SJSA1 (cell line): ENCODE measurements at places on chromosomes 12 and 14.

- DNase-seq: no peak
These were observed 1035.9 kb downstream of the TRHDE start for GRCh38 chr12:73308079-73308478.

DNA sequence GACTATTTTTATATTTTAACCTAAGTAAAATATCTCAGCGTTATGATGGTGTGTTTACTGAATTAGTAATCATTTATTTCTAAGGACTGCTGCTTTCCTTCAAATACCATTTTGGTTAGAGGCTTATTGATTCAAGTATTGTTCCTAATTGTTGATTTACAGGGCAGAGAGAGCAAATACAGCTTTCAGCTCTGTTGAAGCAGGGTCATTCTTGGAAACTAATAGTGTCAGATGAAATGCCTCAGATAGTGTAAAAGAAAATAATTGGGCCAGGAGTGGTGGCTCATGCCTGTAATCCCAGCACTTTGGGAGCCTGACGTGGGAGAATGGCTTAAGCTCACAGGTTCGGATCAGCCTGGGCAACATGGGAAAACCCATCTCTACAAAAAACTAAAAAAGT lies 249.3 kb downstream of the FUT8 start:
- DNase-seq: no peak

DNA sequence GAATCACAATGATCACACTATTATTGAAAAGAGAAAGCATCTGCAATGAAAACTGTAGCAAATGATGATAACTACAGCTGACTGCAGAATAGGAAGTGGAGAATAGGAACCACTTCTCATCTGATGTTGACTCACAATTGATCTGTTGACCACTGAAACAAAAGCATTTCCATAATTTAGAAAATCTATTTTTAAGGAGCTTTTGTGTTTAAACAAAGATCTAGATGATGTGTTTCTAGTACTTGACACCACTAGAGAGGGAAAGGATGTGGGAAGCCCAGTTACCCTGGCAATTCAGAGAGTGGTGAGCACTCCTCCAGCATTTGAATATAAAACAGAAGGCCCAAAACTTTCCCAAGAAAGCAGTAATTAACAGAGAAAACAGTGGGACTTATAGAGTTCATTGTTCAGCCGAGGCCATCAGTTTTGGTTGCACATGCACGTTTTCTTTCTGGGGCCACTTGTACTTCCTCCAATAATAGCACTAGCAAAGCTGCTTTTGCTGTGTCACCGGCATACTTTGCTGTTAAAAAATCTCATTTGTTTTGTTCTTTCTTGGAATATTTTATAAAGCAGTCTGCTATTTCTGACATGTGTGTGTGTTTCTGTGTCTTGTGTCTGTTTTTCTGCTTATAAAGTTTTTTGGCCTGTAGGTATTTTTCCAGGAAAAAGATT lies 76.1 kb upstream of the HECTD1 start:
- DNase-seq: no peak

DNA sequence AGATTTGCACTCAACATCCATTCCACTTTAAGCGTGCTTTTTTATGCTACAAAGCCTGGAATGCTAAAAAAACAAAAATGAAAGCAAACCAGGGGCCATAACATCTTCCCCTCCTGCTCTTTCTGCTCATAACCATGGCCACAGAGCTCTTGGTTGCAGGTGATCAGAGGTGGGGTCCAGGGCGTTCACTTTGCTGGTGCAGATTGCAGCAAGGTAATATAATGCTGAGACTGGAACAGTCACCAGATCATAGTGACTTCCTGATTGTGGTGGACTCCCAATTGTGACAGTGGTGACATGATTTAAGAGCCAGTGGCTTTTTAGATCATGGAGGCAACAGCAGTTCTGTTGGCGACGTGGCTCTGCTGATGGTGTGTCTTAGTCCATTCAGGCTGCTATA lies 115.0 kb upstream of the CPM start:
- no peak for DNase-seq

- no peak for DNase-seq
These were observed 35.2 kb upstream of the KLRD1 start for GRCh38 chr12:10272467-10272866.
